PC-3 (cell line): ENCODE measurements at places on chromosomes 5 and 9. TPM values are rescaled to one million over a fixed set of nuclear protein-coding genes. Genes with fewer than 3 reads are reported as not detected.

The ORM2 gene
- not detected in 2 replicates for total RNA-seq

The CCL19 gene
- not detected in 2 replicates for total RNA-seq

- H3K27ac ChIP-seq, result no peak overlapping the region
- no peak for DNase-seq
- no peaks in the 10 kb centered on the region for H3K27me3 ChIP-seq
- H3K4me3 ChIP-seq, result no peak overlapping the region
Observed at GRCh38 chr9:117046666-117047327, 359.7 kb downstream of the TRIM32 start.

The PCAT7 gene
- total RNA-seq, result 1.9 and 2.5 TPM in 2 replicates

- no peaks in the 10 kb centered on the region for H3K27me3 ChIP-seq
- DNase-seq, result no peak
- no peaks in the 10 kb centered on the region for H3K4me1 ChIP-seq
- H3K36me3 ChIP-seq, result peaks cover 58% of the 10 kb centered on the region
Observed at GRCh38 chr5:14353726-14354474, 210.8 kb downstream of the TRIO start.

- H3K27me3 ChIP-seq, result no peaks in the 10 kb centered on the region
- H3K27ac ChIP-seq, result no peak overlapping the region
- no peaks in the 10 kb centered on the region for H3K4me1 ChIP-seq
- H3K4me3 ChIP-seq, result no peak overlapping the region
- no peak for DNase-seq
- no peaks in the 10 kb centered on the region for H3K36me3 ChIP-seq
Observed at GRCh38 chr5:76638479-76638878, 15.3 kb upstream of the F2RL2 start.

The STK32A gene
- total RNA-seq, result 0.92 and 6.8 TPM in 2 replicates

- H3K36me3 ChIP-seq, result no peaks in the 10 kb centered on the region
- H3K27me3 ChIP-seq, result no peaks in the 10 kb centered on the region
- H3K4me3 ChIP-seq, result no peak overlapping the region
- peak; percentile 75 for DNase-seq
- H3K27ac ChIP-seq, result no peak overlapping the region
Observed at GRCh38 chr5:151451626-151452520, 4.5 kb downstream of the SLC36A1 start.

The KCNV2 gene
- total RNA-seq, result not detected in 2 replicates

DNA sequence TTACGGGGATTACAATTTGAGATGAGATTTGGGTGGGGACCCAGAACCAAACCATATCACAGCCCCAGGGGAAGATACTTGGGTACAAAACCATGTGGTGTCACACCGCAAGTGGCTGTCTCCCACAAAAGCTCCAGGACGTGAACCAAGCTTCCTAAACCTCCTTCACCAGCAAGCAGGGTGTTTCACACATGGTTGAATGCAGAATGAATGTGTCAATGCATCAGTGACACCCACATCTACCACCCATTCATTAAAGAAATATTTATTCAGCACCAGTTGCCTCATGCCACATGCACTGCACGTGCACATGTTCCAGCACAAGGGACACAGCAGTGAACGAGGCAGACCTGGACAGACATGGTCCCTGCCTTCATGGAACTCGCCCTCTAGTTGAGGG lies 70.9 kb upstream of the SPOCK1 start:
- H3K4me3 ChIP-seq, result no peak overlapping the region
- H3K4me1 ChIP-seq, result peaks cover 19% of the 10 kb centered on the region
- no peaks in the 10 kb centered on the region for H3K36me3 ChIP-seq
- H3K27ac ChIP-seq, result no peak overlapping the region

The NUTM2G gene
- not detected in 2 replicates for total RNA-seq

DNA sequence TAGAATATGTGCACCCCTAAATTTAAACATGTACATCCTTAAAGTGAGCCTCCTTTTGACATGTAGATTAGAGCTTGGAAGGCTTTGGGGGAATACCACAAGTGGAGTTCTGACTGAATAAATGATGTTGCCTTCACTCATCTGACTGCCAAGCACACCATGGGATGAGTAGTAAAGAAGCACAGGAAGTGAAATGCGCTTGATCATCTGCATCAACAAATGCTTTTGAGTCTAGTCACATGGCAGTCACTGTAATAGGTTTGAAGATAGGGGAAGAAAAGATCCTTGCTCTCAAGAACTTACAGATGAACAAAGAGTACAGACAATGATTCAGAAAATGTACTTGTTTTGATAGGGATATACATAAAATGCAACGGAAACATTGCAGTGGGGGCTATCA lies 62.0 kb upstream of the STARD4 start:
- no peaks in the 10 kb centered on the region for H3K36me3 ChIP-seq
- H3K27ac ChIP-seq, result no peak overlapping the region
- DNase-seq, result no peak
- no peaks in the 10 kb centered on the region for H3K4me1 ChIP-seq

DNA sequence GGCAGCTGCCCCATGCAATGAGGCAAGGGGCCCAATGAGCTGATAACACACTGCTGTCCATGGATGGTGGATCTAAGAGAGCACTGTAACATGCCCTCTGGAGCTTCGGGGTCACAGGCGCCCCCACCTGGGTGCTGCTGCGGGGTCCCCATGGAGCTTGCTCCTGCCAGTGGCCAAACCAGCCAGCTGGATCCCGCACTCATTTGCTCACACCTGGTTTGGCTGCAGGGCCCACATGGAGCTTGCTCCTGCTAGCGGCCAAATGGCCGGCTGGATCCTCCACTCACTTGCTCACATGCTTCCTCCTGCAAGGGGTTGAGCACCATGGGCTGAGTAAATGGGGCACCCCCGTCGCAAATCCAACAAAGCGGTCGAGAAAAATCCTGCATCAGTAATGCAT lies 68.3 kb upstream of the ARL15 start:
- H3K27ac ChIP-seq, result no peak overlapping the region
- no peaks in the 10 kb centered on the region for H3K4me1 ChIP-seq
- no peak for DNase-seq
- no peak overlapping the region for H3K4me3 ChIP-seq

GRCh38 chr5:126720369-126720768 lies 56.6 kb upstream of the LMNB1 start:
- no peak for DNase-seq
- H3K36me3 ChIP-seq, result no peaks in the 10 kb centered on the region
- H3K4me3 ChIP-seq, result no peak overlapping the region
- H3K4me1 ChIP-seq, result no peaks in the 10 kb centered on the region
- no peaks in the 10 kb centered on the region for H3K27me3 ChIP-seq

DNA sequence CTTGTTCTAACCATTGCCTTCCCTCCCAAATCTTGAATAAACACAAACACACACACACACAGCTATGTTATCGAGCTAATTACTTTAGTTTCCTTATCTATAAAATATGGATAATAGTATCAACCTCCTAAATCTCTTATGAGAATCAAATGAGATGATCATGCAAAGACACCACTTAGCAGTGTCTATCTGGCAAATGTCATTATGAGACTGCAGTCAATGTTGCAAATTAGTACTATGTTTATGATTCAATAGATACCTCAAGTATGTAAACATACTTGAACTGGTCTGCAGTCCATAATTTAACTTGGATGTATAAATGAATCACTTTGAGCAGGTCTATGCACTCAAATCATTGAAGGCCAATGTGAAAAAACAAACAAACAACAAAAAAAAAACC lies 22.2 kb upstream of the ERAP2 start:
- H3K27me3 ChIP-seq, result no peaks in the 10 kb centered on the region
- H3K4me3 ChIP-seq, result no peak overlapping the region
- DNase-seq, result no peak
- H3K4me1 ChIP-seq, result peaks cover 62% of the 10 kb centered on the region

The SOHLH1 gene
- not detected in 2 replicates for total RNA-seq

The BRD3OS gene
- total RNA-seq, result 13.6 and 19.9 TPM in 2 replicates

DNA sequence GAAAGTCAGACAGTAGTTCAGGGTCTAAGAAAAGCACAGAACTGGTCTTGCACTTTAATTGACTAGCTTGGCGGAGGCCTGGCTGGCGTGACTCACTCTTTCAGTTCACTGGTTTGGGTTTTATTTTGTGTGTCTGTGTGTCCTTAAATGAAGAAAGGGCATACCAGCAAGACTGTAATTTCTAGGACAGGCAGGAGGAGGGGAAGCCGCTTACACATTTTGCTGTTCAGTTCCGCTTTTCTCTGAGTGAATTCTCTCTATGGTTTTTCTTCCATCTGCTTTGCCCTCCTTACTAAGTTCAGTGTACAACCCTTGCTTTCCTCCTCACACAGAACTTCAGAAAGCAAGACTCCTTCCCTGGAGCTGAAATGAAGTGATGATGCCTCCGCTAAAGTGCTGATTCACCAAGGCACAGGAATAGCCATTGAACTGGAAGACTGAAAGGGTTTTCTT lies 150.8 kb downstream of the MEF2C start:
- no peak overlapping the region for H3K27ac ChIP-seq
- H3K4me3 ChIP-seq, result no peak overlapping the region
- no peak for DNase-seq
- 0 out of 2 replicates have a peak, but pooled peaks cover 9% of the 10 kb centered on the region for H3K4me1 ChIP-seq
- H3K27me3 ChIP-seq, result no peaks in the 10 kb centered on the region

GRCh38 chr5:67380431-67380830 lies 183.8 kb upstream of the CD180 start:
- DNase-seq, result peak; percentile 13
- H3K4me1 ChIP-seq, result no peaks in the 10 kb centered on the region
- H3K4me3 ChIP-seq, result no peak overlapping the region

DNA sequence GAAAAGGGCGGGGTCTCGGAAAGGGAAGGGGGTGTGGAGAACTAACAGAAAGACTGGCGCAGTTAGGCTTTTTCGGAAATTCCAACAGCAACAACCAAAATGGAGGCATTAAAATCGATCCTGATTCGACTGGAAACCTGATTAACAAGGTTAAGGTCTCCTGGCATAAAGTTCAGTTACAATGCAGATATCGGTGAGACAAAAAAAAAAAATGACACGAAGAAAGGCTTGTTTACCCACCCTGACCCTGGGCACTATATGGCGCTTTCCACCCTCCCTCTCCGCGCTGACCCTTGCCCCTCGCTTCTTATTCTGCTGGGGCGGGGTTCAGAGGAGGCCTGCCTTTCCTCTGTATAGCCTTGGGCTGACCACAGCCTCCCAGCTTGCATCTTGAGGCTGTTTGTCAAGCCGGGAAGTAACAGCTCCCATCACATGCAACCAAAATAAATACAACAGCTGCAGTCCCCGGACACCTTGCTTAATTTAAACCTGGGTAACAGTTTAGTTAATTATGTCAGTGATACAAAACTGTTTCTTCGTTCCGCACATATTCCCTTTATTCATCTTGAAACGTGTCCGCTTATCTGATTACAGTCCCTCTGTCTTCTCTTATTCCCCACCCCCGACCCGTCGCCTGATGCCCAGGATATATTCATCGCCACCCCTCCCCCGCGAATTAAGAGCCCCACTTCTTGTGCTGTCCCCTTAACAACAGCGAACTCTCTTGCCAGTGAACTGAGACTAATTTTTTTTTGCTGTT lies 795 bp upstream of the PJA2 start:
- peak overlapping the region; percentile 61 for H3K27ac ChIP-seq
- H3K4me1 ChIP-seq, result peaks cover 28% of the 10 kb centered on the region
- DNase-seq, result peak; percentile 67
- peak overlapping the region; percentile 88 for H3K4me3 ChIP-seq
- no peaks in the 10 kb centered on the region for H3K27me3 ChIP-seq

The PRDM9 gene
- 0.11 and 0.12 TPM in 2 replicates for total RNA-seq

The PCDHB7 gene
- total RNA-seq, result 0.22 TPM in 1 of 2 replicates, not detected in the other

The STOML2 gene
- total RNA-seq, result 161 and 175 TPM in 2 replicates

- H3K4me3 ChIP-seq, result no peak overlapping the region
- no peak for DNase-seq
- H3K4me1 ChIP-seq, result peaks cover 17% of the 10 kb centered on the region
- H3K27ac ChIP-seq, result no peak overlapping the region
- H3K36me3 ChIP-seq, result no peaks in the 10 kb centered on the region
Observed at GRCh38 chr9:136114610-136115009, 4.1 kb downstream of the TMEM250 start.

- H3K27ac ChIP-seq, result no peak overlapping the region
- DNase-seq, result no peak
- no peaks in the 10 kb centered on the region for H3K36me3 ChIP-seq
- no peak overlapping the region for H3K4me3 ChIP-seq
- H3K4me1 ChIP-seq, result peaks cover 11% of the 10 kb centered on the region
Observed at GRCh38 chr9:112599732-112600131, 113.1 kb downstream of the KIAA1958 start.
